GM12878 (cell line): ENCODE measurements at places on chromosomes 7 and 10. TPM values are rescaled to one million over a fixed set of nuclear protein-coding genes. Genes with fewer than 3 reads are reported as not detected.

DNA sequence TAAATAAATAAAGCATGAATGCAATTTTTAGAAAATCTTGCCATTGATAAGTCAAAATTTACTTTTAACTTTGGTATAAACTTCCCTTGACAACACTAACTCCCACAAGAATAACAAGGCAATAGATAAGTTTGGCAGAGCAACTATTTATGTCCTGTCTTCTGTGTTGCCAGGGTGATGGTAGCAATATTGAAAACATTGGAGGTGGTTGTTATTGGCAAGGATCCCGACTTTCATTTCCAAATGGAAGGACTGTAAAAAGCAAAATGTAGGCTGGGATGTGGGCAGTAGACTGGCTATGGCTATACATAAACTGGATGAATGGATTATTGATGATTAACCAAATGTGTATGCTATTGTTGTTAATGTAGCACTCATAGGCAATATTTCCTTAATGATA lies 134.9 kb upstream of the CACNA2D1 start:
- no peaks in the 10 kb centered on the region for H3K4me1 ChIP-seq
- no peak for DNase-seq
- H3K27ac ChIP-seq: no peak overlapping the region
- no peak overlapping the region for H3K4me3 ChIP-seq

GRCh38 chr7:78363866-78364265 lies 565.3 kb downstream of the PHTF2 start:
- H3K4me3 ChIP-seq: no peak overlapping the region
- H3K27me3 ChIP-seq: no peaks in the 10 kb centered on the region; the same call in 1 of the 2 replicates
- DNase-seq: no peak
- H3K36me3 ChIP-seq: no peaks in the 10 kb centered on the region

DNA sequence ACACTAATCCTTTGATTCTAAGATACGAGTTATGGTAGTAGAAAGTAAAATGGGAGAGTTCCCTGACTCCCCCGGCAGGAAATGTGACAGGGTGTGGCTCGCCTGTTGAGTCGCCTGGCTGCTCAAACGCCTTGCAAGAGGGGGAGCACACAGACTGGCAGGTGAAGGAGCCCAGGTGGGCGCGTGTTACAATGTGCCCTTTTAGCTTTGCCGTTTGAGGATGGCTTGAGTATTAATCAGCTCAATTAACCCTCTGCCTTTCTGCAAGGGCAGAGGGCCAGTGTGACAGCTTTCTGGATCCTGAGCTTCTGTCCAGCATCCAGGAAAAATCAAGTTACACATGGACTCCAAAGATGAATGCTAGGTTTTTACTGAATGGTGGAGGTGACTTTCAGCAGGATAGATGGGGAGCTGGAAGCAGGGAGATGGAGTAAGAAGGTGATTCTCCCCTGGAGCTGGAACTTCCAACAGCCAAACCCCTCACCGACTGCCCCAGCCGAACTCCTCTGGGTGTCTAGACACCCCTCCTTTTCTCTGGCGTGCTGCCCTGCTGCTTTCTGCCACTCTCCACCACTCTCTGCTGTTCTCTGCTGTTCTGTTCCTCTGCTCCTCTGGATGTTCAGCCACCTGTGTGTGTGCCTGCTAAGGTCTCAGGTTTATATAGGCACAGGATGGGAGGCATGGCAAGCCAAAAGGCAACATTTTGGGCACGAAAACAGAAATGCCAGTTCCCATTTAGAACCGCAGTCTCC lies 548.8 kb upstream of the KCND2 start:
- no peaks in the 10 kb centered on the region for H3K36me3 ChIP-seq
- no peak overlapping the region for H3K27ac ChIP-seq
- no peaks in the 10 kb centered on the region for H3K27me3 ChIP-seq
- no peak overlapping the region for H3K4me3 ChIP-seq
- DNase-seq: no peak

NKX6-2 gene
- not detected in 2 replicates for total RNA-seq

ZNF467 gene
- total RNA-seq: not detected in 2 replicates
